Keratinocyte (primary cell): ENCODE measurements at places on chromosomes 2 and 18. TPM values are rescaled to one million over a fixed set of nuclear protein-coding genes. Genes with fewer than 3 reads are reported as not detected.

G6PC2 gene
- polyA plus RNA-seq = not detected in 3 replicates

DNA sequence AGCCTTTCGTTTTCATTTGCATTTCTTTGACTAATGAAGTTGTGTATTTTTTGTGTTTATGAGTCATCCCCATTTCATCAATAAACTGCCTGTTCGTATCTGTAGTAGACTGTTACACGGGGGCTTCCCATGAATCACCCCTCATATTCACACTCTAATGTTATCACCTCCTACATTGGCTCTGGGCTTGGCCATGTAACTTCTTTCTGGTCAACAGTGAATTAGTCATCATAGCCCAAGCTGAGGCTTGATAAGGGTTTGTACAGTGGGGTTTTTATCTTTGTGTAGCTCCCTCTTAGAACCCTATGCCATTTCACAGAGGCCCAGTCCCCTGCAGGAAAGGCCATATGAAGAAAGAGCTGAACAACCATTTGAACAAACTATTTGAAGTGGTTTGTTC is 151.0 kb downstream of the CCBE1 start:
- peak; percentile 9 for DNase-seq

KIAA2012 gene
- not detected in 3 replicates for polyA plus RNA-seq

DNA sequence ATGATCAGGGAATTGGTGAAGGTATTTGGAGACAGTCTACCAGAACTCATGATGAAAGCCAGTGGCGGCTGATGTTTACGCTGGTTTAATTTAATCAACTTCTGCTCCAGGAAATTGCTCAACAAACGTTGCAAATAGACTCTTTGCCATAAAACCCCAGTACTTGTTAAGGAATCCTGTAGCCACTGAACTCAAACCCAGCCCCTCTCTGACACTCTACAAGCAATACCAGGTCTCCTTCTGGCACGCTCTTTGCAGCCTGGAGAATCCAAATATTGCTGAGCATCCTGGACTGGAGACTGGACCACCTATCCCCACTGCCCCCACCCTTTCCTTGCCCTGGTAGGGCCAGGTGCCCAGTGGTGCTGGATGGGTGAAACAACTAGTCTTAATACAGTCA is 308.2 kb downstream of the FBXO15 start:
- DNase-seq = no peak

AMER3 gene
- polyA plus RNA-seq = not detected in 3 replicates

DNA sequence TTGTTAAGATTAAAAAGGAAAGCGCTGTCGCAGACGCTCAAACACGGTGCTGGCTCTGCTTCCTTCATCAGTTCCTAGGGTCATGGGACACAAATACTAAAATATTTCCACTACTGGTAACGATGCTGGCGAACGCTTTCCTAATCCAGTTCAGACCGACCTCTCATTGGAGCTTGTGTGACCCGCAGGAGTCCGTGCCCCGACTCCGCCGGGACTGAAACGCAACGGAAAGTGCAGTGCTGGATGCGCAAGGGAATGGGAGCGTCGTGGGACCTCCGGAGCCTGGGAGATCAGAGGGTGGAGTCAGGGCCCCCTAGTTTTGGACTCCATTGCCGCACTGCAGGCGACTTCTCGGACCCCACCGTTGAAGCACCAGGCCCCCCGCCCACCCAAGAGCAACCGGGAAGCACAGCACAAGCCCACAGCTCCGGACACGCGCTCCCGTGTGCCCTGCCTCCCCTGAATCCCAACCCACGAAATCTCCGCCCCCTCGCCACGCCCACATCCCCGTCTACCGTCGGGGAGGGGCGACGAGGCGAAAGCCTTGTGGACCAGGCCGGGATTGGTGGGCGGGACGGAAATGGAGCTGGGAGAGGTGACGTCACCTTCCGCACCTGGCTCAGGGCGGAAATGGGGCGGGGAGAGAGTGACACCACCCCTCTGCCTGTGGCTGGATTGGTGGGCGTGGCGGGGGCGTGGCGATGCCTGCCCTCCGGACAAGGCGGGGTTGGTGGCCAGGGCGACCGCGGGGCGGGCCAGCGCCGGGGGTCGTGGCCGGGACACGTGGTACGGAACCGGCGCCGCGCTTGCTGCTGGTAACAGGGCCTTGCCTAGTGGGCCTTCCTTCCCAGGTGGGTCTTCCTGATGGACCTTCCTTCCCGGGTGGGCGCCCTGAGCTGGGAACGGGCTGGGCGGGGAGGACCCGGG is at the start of gene CNDP2:
Gene CNDP2, plus strand, starts transcription at position 783 of the 927 bp plus-strand sequence. CDS start 3,611 bp downstream, outside the sequence.
- peak; percentile 85 for DNase-seq

PARD6G gene
- 19.4 to 23.6 TPM (median 21.3 TPM) in 3 replicates for polyA plus RNA-seq

DNA sequence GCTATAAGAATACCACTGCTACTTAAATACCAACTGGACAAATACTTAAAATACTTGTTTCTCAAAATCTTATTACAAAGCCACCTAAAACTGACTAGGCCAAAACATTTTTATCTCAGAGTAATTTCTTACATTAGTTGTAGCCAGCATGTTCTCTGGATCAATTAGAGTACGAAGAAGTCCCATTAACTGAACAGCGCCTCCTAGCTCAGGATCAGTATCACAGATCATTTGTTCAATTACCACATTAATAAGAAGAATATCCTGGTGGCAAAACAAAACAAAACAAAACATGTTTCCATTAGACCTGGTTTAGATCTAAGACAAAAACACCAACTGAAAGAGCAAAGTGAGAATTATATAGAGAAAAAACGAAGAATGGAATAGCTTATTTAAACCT is 36.0 kb downstream of the PPP4R3B start:
- no peak for DNase-seq

- DNase-seq = no peak
Measured at GRCh38 chr2:128347171-128347558, 28.5 kb upstream of the HS6ST1 start.

DNA sequence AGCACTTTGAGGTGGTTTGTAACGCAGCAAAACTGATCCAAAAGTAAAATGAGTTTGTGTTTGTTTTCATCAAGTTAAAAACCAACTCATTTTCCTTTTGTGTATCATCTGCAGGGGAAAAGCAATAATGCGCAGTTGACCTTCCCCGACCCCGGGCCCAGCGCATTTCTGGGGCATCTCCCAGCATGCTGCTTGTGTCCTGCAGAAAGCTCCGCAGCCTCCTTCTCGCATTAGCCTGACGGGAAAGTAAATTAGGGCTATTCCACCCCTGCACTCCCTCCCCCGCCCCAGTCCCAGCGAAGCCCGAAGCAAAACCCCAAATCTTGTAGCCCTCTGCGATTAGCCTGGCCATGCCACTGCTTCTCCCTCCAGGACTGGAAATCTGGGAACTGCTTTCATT is 82.0 kb upstream of the PPM1B start:
- no peak for DNase-seq

COMMD1 gene
- 33.2 to 44.8 TPM (median 35.8 TPM) in 3 replicates for polyA plus RNA-seq

GRCh38 chr2:225763711-225764110 is 364.2 kb downstream of the NYAP2 start:
- DNase-seq = no peak

DNA sequence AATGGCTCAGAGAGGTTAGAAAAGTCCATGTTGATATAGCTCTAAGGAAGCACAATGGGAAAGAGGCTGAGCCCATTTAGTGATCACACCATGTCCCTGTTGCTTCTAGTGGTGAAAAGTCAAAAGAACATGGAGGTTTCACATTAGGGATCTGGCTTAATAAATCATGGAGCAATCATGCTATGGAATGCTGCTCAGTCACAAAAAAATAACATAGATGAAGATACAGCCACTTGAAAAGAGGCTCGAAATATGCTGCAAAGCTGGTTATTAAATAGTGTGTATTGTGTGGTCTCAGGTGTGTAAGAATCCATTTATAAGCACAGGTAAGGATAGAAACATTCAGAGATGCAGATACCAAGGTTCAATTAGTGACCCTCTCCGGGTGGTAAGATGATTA is 63.6 kb upstream of the CPO start:
- no peak for DNase-seq

DNA sequence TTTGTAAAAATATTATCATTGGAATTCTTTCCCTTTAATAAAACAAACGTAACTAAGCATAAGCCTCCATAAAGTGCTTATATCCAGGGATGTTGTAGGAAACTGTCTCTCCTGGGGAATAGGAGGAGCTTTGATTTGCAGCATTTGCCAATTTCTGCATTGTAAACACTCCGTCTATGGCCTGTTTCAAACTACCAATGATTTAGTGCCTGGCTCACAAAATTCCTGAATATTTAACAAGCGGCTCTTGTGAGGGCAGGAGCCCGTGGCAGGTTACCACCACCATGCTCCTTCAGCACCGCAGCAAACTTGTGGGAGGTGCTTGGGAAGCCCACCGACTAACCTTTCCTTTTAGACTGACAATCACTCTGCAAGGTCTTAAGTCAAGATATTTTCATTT is 520.3 kb downstream of the SOX11 start:
- DNase-seq = no peak

EVX2 gene
- polyA plus RNA-seq = not detected in 3 replicates

C2orf81 gene
- polyA plus RNA-seq = 0.58 to 1.5 TPM (median 0.89 TPM) in 3 replicates

MC2R gene
- polyA plus RNA-seq = not detected in 3 replicates

DNA sequence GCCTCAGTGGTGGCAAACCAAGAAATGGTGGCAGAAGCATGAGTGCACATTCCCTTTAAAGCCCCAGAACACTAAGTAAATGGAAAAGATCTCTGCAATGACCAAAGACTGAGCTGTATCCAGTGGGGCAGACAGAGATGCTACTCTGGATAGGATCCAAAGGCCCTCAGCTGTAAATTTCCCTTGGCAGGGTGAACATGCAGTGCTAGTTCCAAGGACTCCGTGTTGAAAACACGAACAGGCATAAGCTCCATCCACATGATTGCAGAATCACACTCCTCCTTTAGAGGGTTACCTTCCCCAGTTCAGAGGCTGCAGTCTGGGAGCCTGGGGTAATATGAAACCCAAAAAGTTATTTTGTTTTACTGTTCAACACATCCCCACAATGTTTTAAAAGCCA is 98.6 kb upstream of the KLF7 start:
- no peak for DNase-seq

DNA sequence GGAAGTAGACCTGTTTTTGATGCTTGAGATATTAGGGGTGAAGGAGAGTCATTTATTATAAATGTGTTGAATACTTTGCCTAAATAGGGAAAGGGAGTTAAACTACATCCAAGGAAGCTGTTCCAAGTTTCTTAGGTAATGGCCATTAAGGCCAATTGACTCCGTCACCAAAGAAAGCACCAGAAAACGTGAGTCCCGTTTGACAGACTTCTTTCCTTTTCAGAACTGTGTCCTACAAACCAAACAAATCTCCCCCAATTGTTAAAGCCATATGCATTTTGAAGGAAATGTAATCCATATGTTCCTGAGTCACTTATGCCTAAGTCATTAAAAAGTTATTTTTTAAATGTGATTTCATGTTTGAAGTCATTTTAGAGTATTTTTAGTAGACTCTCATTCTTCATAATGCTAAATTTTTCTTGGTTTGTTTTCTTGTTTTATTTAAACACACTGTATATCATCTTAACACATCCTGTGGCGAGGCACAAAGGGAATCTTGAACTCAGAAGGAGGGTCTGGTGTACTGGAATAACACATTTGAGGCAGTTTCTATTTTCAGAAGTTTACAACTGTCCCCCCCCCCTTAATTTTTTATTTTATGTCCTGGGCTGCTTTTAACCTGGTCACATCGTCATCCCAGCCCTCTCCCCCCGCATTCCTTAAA is 133.7 kb downstream of the RHBDD1 start:
- DNase-seq = no peak

LIMS3 gene
- polyA plus RNA-seq = 0.05 TPM in 1 of 3 replicates, not detected in the others

DNA sequence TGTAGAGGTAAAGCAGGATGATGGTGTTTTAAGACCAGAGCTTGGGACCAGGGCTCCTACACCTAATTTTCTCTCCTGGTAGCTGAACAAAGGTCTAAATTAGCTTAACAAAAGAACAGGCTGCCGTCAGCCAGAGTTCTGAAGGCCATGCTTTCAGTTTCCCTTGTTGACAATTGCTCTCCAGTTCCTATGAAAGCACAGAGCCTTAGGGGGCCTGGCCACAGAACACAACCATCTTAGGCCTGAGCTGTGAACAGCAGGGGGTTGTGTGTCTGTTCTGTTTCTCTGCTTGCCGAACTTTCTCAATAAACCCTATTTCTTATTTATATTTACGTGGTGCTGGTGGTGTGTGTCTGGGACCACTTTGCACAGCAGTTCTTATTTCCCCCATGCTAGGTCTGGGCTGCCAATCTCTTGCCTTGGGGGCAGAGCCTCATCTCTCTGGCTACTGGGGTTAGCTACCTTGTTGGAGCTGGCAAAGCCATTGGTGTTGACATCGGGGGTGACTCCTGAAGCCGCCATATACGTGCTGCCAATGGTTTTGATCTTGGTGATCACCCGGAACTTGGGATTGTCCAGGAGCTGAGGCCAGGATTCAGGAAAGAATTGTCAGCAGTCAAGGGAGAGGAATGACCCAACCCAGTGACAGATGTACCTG is 29.0 kb downstream of the CENPO start:
- no peak for DNase-seq

GRCh38 chr2:60470340-60470739 is 83.1 kb downstream of the BCL11A start:
- DNase-seq = no peak

DNA sequence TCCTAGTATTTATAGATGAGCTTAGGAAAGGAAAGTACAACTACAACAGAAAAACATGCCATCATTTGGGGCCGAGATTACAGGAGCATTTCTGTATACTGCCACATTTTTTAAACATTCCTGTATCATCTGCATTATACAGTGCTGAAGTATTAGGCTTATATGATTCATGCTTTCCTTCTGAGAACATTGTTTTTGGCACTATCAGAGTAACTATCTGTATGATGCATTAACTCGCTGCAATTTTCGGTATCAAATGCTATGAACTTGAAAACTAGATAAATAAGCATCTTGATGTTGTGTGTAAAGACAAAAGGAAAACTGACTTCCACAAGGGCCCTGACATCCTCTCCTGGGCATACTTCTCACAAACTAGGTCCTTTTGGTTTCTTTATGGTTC is 102.0 kb downstream of the RIT2 start:
- DNase-seq = no peak

IL37 gene
- polyA plus RNA-seq = 0.33 to 0.73 TPM (median 0.63 TPM) in 3 replicates

GRCh38 chr2:88481691-88482336 is 29.3 kb upstream of the FOXI3 start:
- DNase-seq = no peak

- DNase-seq = peak; percentile 13
Measured at GRCh38 chr2:16604236-16604635, 61.4 kb downstream of the CYRIA start.

- DNase-seq = no peak
Measured at GRCh38 chr2:216216951-216217903, 108.1 kb downstream of the XRCC5 start.

TAF4B gene
- 3.6 to 5.9 TPM (median 4.9 TPM) in 3 replicates for polyA plus RNA-seq

- DNase-seq = no peak
Measured at GRCh38 chr2:204681412-204681811, 136.1 kb downstream of the PARD3B start.

GRCh38 chr18:68418881-68419280 is 296.0 kb downstream of the TMX3 start:
- DNase-seq = no peak

- DNase-seq = no peak
Measured at GRCh38 chr18:71665131-71665530, 879.0 kb downstream of the CBLN2 start.
